ENCODE measurements at places on chromosomes 4 and X. TPM values are rescaled to one million over a fixed set of nuclear protein-coding genes. Genes with fewer than 3 reads are reported as not detected.

PAGE1 gene
- total RNA-seq = not detected

CCDC120 gene
- total RNA-seq = 0.54 TPM

TMEM154 gene
- 0.95 TPM for total RNA-seq

KIT gene
- 1.1 TPM for total RNA-seq

PDE6B gene
- 2.6 TPM for total RNA-seq

CTAG1B gene
- total RNA-seq = not detected

CSAG1 gene
- not detected for total RNA-seq

AMTN gene
- total RNA-seq = not detected

LUZP4 gene
- not detected for total RNA-seq

GPR34 gene
- not detected for total RNA-seq

MXRA5 gene
- total RNA-seq = under 0.01 TPM

IL13RA2 gene
- total RNA-seq = 0.22 TPM

PDE5A gene
- 3.6 TPM for total RNA-seq

All from dermis lymphatic vessel endothelial cell (primary cell).